ENCODE measurements at places on chromosomes 3 and 15. TPM values are rescaled to one million over a fixed set of nuclear protein-coding genes. Genes with fewer than 3 reads are reported as not detected.

DISP2 gene
- not detected for total RNA-seq

NRG4 gene
- 2.9 TPM for total RNA-seq

GOLGA6C gene
- total RNA-seq = not detected

RAP2B gene
- total RNA-seq = 15.1 TPM

RAD51 gene
- 36.8 TPM for total RNA-seq

DNAH12 gene
- 0.19 TPM for total RNA-seq

PRRT3 gene
- 17.0 TPM for total RNA-seq

SEMA7A gene
- 112 TPM for total RNA-seq

PHLDB2 gene
- 0.90 TPM for total RNA-seq

TUSC7 gene
- not detected for total RNA-seq

GSK3B gene
- total RNA-seq = 43.9 TPM

- no peak overlapping the region for H3K4me3 ChIP-seq
- H3K27me3 ChIP-seq = no peaks in the 10 kb centered on the region
- H3K36me3 ChIP-seq = no peaks in the 10 kb centered on the region
- H3K27ac ChIP-seq = no peak overlapping the region
- no peaks in the 10 kb centered on the region for H3K4me1 ChIP-seq
These were observed 247.7 kb downstream of the ZBTB20 start for GRCh38 chr3:114899186-114899931.

DNA sequence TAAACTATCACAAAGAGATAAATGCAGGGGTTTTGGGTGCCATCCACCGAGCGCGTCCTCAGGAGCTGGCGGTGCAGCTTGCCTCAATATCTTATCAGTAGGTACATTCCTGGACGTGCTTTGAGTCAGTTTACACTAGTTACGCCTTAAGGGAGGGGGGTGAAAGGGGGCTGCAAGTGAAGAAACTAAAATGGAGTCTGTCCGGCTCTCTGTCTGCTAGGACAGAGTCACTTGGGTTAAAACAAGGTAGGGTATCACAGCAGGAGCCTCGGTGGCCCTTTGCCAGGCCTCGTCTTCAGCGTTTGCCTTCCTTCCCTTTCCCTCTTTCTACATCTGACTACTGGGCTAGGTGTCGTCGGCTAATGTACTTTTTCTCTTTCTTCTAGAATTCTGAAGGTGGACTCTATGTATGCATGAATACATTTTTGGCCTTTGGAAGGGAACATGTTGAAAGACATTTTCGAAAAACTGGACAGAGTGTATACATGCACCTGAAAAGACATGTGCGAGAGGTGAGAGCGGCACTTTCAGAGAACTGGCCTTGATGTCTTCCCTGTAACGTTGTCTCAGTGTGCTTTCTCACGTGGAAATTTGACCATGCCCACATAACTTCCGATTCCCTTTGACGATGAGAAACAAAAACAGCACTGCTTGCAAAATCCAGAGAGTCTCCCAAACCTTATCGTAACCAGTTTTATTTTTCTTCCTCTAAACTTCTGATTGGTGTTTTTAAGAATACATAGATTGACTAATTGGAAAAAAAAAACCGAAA is 28.8 kb downstream of the USP13 start:
- H3K4me3 ChIP-seq = no peak overlapping the region
- no peaks in the 10 kb centered on the region for H3K4me1 ChIP-seq
- no peak overlapping the region for H3K27ac ChIP-seq

DNA sequence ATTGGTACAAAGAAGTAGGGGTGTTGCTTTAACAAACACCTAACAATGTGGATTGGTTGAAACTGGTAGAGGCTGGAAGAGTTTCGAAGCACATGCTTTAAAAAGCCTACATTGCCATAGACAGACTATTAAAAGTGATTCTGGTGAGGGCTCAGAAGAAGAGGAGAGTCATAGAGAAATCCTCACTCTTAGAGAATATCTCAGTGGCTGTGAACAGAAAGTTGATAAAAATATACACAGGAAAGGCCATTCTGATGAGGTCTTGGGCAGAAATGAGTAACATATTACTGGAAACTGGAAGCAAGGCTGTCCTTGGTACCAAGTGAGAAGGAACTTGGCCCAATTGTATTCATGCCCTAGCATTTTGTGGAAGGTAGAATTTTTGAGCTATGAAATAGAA is 173.7 kb upstream of the CRBN start:
- no peaks in the 10 kb centered on the region for H3K27me3 ChIP-seq
- H3K4me3 ChIP-seq = no peak overlapping the region
- no peak overlapping the region for H3K27ac ChIP-seq
- DNase-seq = no peak

GRCh38 chr3:156604064-156604641 is 49.2 kb upstream of the SSR3 start:
- no peak overlapping the region for H3K27ac ChIP-seq
- H3K27me3 ChIP-seq = no peaks in the 10 kb centered on the region
- DNase-seq = no peak
- no peak overlapping the region for H3K4me3 ChIP-seq

DNA sequence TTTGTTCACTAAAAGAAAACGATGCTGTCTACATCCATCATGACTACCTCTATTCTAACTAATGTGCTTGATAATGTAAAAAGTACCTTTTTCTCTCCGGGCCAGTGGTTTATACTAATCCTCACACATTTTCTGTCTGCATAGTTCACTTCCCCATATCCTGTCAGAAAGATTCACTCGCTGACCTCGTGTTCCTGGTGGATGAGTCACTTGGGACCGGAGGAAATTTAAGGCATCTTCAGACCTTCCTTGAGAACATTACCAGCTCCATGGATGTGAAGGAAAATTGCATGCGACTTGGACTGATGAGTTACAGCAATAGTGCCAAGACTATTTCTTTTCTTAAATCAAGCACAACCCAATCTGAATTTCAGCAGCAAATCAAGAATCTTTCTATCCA is 33.8 kb downstream of the COL6A5 start:
- H3K36me3 ChIP-seq = no peaks in the 10 kb centered on the region
- H3K27ac ChIP-seq = no peak overlapping the region
- no peak for DNase-seq
- H3K4me3 ChIP-seq = no peak overlapping the region
- H3K4me1 ChIP-seq = no peaks in the 10 kb centered on the region
- H3K27me3 ChIP-seq = no peaks in the 10 kb centered on the region

DNA sequence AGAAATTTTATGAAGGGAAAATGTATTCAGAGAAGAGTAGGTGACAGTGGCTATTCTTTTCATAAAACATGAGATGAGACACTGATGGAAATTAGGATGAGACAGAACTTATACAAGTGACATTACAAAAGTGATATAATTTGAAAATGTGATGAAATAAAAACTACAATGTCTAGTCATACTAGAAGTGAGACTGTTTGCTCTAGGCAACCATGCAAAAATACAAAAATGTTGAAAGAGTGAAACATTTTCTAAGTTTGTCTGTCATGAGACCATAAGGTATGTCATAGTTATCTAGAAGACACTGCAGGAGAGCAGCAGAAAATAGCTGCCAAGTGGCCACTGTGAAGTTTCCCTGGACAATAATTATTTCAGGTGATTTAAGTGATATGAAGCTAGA is 459.5 kb downstream of the DIPK2A start:
- no peak for DNase-seq
- no peaks in the 10 kb centered on the region for H3K4me1 ChIP-seq
- H3K4me3 ChIP-seq = no peak overlapping the region
- no peaks in the 10 kb centered on the region for H3K27me3 ChIP-seq

GRCh38 chr15:79057050-79057449 is 33.5 kb downstream of the RASGRF1 start:
- H3K4me3 ChIP-seq = no peak overlapping the region
- H3K27ac ChIP-seq = no peak overlapping the region
- H3K27me3 ChIP-seq = no peaks in the 10 kb centered on the region
- DNase-seq = no peak

DNA sequence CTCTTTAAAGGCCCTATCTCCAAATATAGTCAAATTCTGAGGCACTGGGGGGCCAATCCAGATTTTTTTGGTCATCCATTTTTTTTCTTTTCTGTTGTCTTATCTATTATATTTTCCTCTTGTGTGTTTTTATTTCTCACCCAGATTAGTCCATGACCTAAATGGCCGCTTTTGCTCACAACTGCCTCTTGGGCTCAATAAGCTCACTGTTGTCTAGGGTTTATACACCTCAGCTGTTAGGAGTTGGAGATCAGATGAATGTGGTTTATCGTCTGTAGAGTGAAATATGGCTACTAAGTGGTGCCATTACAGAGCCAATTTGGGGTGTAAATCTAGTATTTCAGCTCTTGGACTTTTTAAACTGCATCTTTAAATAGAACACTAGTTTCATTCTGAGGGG is 173.3 kb downstream of the GHSR start:
- H3K27me3 ChIP-seq = no peaks in the 10 kb centered on the region
- H3K36me3 ChIP-seq = no peaks in the 10 kb centered on the region
- H3K4me1 ChIP-seq = peaks cover 19% of the 10 kb centered on the region
- no peak overlapping the region for H3K4me3 ChIP-seq
- H3K27ac ChIP-seq = no peak overlapping the region
- no peak for DNase-seq

DNA sequence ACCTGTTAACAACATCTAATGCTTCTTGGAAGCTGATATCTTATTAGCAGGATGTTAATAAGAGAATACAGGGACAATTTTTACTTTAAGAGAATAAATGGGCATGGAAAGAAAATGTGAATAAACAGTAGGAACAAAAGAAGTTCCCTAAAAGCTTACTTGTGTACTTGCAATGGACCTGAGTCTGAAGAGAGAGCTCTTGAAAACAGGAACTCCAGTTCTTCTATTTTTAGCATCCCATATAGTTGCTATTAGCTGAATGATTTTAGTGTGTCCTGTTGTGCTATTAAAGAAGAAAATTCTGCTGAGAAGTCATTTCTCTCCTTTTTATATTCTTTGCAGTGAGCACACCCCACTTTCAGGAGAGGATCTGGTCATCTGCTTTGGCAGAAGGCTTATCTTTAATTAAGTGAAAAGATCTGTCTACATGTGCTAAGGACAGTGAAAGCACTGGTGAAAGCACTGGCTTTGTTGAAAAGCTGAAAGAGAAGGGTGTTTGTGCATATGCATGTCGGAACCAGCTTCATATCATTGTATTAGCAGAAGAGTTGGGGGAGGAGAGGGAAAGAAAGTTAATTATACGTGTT is 1.4 kb upstream of the ST3GAL6 start:
- DNase-seq = no peak
- peaks cover 29% of the 10 kb centered on the region for H3K4me1 ChIP-seq
- H3K27me3 ChIP-seq = no peaks in the 10 kb centered on the region
- H3K4me3 ChIP-seq = no peak overlapping the region

- no peaks in the 10 kb centered on the region for H3K27me3 ChIP-seq
- H3K4me3 ChIP-seq = no peak overlapping the region
- H3K36me3 ChIP-seq = no peaks in the 10 kb centered on the region
- no peak overlapping the region for H3K27ac ChIP-seq
- DNase-seq = no peak
These were observed 12.9 kb downstream of the SLC25A20 start for GRCh38 chr3:48885753-48886152.

DNA sequence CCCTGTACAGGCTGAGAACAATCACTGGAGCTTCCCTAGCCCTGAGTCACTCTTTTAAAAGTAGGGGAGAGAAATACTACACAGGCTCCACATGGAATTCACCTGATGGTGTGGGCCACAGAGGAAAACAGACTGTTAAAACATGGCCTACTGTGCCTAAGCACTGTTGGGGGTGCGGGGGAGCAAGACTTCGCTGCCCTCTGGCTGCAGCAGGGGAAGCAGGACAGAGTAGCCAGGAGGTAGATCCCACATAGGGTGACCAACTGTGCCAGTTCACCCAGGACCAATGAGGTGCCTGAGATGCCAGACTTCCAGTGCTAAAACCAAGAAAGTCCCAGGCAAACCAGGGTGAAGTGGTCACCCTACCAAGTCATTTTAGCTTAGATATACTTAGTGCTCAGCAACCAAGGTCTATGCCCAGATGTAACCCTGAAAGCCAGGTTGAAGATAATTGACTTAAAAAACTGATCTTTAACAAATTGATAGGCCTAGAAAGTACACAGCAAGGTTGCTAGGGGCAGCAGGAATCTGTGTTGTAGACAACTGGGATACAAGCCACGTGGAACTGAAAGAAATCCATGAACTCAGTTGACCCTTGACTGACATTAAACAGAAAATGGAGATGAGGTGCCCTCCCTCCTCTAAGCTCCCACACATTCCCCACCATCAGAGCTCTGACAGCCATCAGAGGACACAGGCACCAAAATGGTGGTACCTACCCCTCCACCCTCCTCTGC is 344.2 kb upstream of the PPP2R3A start:
- no peak for DNase-seq
- no peaks in the 10 kb centered on the region for H3K36me3 ChIP-seq
- no peak overlapping the region for H3K27ac ChIP-seq
- H3K4me3 ChIP-seq = no peak overlapping the region
- no peaks in the 10 kb centered on the region for H3K4me1 ChIP-seq

GRCh38 chr15:57041416-57041815 is 123.0 kb downstream of the TCF12 start:
- H3K4me3 ChIP-seq = no peak overlapping the region
- H3K27ac ChIP-seq = no peak overlapping the region
- H3K36me3 ChIP-seq = no peaks in the 10 kb centered on the region
- H3K27me3 ChIP-seq = no peaks in the 10 kb centered on the region
- H3K4me1 ChIP-seq = peaks cover 21% of the 10 kb centered on the region
- no peak for DNase-seq
